Stimulated activated CD8-positive, alpha-beta memory T cell treated with anti-CD3 and anti-CD28 coated beads, Interleukin-4, amount 100 ng/mL, for 48 hours (primary cell): ENCODE measurements at places on chromosomes 11 and 22.

DNA sequence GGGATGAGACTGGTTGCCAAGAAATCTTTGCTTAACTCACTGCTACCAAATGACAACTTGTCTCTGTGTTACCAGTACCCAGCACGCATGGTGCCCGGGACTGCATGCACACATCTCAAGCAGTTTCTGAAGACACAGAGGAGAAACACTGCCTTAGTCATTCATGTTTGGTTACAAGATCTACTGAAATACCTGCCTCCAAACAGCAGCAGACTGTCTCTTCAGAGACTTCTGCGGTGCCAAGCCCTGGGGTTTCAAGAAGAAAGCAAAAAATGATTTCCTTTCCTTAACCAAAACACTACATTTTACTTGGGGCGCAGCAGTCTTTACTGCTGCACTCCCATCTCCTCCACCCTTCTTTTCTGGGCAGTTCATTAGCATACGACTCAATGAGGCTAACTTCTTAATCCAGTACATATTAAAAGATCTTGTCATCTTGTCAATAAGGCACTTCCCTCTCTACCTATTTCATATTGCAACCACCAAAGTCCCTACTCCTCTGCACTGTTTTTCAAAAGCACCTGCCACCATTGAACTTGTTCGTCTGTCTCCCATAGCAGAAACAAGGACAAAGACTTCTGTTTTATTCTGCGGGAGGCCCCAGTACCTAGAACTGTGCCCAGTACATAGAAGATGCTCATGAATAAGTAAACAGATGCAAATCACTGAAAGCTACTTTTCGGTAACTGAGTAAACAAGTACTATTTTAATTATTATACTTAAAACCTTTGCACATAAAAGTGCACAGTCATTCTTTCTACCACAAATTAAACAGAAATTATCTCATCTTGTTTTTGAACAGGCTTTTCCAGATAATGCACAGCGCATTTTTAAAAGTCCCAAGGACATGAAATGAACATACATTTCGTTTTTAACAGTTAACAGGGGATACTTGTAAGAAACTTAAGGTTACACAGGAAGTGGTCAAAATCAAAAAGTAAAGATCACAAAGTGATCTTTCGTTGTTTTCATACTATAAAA, 4.0 kb downstream of the NAP1L4 start:
- peak; percentile 50 for DNase-seq

DNA sequence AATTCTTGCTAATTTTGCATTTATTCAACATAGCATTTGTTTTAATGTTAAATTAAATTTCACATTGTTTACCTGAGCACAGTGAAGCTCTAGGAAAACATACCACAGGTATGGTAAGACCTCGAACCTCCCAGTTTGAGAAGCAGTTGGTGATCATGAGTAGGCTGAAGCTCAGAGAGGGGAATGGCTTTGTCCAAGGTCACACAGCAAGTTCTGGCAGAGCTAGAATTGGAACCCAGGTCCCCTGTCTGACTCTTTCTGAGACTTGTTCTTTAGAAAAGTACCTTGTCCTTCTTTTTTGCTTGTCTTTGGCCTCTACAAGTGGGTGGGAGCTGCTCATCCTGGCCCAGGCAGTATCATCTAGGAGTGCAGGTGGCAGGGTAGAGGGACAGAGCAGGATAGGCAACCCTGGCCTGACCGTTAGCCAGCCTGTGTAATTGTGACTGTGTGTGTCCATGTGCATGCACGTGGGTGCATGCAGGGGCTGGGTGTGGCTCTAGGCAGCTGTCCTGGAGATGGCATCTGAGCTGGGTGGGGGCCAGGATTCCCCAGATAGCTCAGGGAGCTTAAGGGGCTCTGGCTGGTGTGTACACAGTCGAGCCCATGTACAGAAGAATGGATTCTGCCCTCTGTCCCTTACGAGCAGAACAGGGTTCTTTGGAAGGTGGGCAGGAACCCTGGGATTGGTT, 21.6 kb downstream of the PHLDB1 start:
- no peak for DNase-seq

DNA sequence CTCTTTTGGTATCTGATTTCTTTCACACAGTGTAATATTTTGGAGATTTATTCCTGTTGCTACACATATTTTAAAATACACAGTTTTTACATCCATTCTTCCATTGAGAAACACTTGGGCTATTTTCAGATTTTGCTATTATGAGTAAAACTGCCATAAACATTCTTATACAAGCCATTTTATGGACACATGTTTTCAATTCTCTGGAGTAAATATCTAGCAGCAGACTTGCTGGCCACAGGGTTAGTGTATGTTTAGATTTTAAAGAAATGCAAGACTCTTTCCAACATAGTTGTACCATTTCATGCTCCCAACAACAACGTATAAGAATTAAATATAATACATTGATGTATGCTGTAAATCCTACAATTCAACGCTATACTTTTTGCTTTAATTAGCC, 360.8 kb upstream of the PITPNB start:
- no peak for DNase-seq

GRCh38 chr11:17606233-17607082, 59.4 kb downstream of the OTOG start:
- peak; percentile 9 for DNase-seq

- DNase-seq: no peak
Measured at GRCh38 chr11:61550665-61551227, 30.1 kb downstream of the SYT7 start.

DNA sequence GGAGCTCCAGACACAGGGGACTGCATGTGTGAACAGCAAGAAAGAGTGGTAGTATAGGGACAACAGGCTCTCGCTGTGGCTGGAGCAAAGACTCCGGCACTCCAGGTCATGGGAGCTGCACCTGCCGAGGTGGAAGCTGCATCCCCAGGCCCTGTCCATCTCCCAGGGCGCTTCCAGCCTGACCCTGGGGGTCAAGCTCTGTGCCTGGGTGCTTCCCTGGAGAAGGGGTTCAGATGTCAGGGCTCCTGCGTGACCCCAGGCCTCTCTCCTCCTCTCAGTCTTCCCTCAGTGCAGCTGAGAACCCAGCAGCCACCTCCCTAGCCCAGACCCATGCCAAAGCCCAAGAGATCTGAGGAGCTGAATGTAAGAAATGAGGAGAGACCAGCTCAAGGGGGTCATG, 3.4 kb downstream of the TMPRSS4 start:
- DNase-seq: no peak
